Testis (tissue), 5 donors: ENCODE measurements at places on chromosomes 1 and 21.

DNA sequence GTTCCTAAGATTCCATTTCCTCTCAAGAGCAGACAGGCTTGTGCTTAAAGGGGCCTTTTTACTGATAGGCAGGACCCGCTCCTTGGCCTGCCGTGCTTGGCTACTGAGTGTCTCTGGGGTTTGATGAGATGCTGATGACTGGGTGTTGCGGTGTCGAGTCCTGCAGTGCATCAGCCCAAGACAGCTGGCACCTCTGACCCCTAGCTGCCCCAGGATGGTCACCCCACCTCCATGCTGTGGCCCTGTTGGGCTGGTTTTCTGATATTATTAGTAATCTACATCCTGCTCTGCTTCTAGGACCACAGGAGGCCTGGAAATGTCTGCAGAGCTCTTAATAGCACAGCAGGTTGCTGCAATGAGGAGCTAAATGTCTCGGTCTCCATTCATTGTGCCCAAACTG, 28.7 kb downstream of the LRRC71 start:
- H3K4me1 ChIP-seq: no peaks in the 10 kb centered on the region
- H3K36me3 ChIP-seq: peaks cover 5% of the 10 kb centered on the region
- no peak for DNase-seq
- H3K27me3 ChIP-seq: no peaks in the 10 kb centered on the region
- H3K27ac ChIP-seq: no peak overlapping the region

DNA sequence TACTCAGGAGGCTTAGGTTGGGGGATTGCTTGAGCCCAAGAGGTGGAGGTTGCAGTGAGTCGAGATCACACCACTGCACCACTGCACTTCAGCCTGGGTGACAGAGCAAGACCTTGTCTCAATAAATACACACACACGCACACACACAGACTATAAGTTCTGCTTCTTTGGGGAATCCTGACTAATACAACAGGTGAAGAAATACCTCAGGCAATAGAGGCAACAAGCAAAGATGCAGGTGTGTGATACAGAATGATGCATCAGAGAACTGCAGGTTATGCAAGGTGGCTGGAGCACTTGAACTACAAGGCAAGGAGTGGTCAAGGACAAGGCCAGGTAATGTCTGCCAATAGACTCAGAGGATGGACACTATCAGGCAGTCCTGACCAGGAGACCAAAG, 117.6 kb upstream of the ZNF678 start:
- H3K4me3 ChIP-seq: no peak overlapping the region
- H3K4me1 ChIP-seq: peaks cover 6% of the 10 kb centered on the region
- no peak overlapping the region for H3K27ac ChIP-seq
- no peaks in the 10 kb centered on the region for H3K27me3 ChIP-seq

DNA sequence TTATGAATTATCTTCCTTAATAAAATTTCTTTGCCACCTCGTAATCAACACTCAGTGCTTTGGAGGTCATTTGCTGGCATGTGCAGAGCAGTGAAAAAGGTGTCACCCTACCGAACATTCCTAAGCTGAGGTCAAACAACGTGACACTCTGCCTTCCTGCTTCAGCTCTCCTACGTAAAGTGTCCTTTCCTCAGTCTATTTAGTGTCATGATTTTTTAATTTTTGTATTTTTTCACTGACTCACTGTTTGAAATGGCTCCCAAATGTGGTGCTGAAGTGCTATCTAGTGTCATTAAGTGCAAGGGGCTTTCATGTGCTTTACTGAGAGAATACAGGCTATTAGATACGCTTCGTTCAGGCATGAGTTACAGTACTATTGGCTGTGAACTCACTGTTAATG, 37.0 kb upstream of the ITPKB start:
- H3K27me3 ChIP-seq: no peaks in the 10 kb centered on the region
- H3K36me3 ChIP-seq: no peaks in the 10 kb centered on the region
- H3K4me3 ChIP-seq: no peak overlapping the region
- peaks cover 14% of the 10 kb centered on the region for H3K4me1 ChIP-seq
- no peak for DNase-seq

GRCh38 chr1:72003092-72003491, 279.2 kb downstream of the NEGR1 start:
- H3K36me3 ChIP-seq: no peaks in the 10 kb centered on the region
- H3K4me3 ChIP-seq: no peak overlapping the region
- no peaks in the 10 kb centered on the region for H3K27me3 ChIP-seq
- no peak for DNase-seq

GRCh38 chr1:185108321-185108720, 48.4 kb downstream of the TRMT1L start:
- DNase-seq: no peak
- no peaks in the 10 kb centered on the region for H3K27me3 ChIP-seq
- H3K4me3 ChIP-seq: no peak overlapping the region
- H3K4me1 ChIP-seq: no peaks in the 10 kb centered on the region
- no peak overlapping the region for H3K27ac ChIP-seq
- H3K36me3 ChIP-seq: no peaks in the 10 kb centered on the region

- peaks cover 53% of the 10 kb centered on the region for H3K4me1 ChIP-seq
- no peak overlapping the region for H3K27ac ChIP-seq
- no peaks in the 10 kb centered on the region for H3K36me3 ChIP-seq
- no peak overlapping the region for H3K4me3 ChIP-seq
Observed at GRCh38 chr1:94805912-94806311, 14.2 kb upstream of the SLC44A3 start.

DNA sequence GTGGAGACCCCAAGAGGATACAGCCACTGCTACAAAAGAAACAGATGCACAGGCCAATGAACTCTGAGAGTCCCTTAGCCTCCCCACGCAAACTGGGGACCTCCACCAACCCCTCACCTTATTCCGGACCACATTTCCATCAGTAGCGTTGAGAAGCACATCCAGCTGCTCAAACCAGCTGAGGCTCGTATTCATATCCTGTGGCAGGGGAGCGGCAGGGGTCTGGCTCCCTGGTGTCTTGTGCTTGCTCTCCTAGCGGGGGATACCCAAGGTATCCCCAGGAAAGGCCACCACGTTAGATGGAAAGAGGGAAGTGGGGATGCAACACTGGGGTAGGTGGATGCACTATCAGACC, 481 bp downstream of the CCDC163 start:
- peak overlapping the region; percentile 48 for H3K27ac ChIP-seq
- peak overlapping the region; percentile 59 for H3K4me3 ChIP-seq
- no peak for DNase-seq
- no peaks in the 10 kb centered on the region for H3K36me3 ChIP-seq
- H3K27me3 ChIP-seq: no peaks in the 10 kb centered on the region

DNA sequence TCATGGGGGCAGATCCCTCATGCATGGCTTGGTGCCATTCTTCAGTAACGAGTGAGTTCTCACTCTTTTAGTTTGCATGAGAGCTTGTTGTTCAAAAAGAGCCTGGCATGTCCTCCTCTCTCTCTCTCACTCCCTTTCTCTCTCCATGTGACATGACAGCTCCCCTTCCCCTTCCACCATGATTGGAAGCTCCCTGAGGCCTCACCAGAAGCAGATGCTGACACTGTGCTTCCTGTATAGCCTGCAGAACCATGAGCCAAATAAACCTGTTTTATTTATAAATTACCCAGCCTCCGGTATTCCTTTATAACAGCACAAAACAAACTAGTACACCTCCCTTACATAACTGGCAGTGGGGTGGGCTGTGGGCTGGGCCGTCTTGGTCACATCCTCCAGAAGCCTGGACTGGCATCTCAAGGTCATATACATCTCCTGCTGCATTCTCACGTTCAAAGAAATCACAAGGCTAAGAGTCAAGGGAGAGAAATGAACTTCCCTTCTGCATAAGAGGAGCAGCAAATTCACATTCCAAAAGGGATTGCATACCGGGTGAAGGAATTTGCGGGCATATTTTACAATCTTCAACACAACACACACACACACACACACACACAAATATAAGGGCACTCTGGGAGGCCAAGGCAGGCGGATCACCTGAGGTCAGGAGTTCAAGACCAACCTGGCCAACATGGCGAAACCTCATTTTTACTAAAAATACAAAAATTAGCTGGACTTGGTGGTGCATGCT, 2.3 kb upstream of the CCSAP start:
- H3K27ac ChIP-seq: no peak overlapping the region
- no peak overlapping the region for H3K4me3 ChIP-seq
- DNase-seq: no peak
- peaks cover 11% of the 10 kb centered on the region for H3K4me1 ChIP-seq
- no peaks in the 10 kb centered on the region for H3K27me3 ChIP-seq
- no peaks in the 10 kb centered on the region for H3K36me3 ChIP-seq

DNA sequence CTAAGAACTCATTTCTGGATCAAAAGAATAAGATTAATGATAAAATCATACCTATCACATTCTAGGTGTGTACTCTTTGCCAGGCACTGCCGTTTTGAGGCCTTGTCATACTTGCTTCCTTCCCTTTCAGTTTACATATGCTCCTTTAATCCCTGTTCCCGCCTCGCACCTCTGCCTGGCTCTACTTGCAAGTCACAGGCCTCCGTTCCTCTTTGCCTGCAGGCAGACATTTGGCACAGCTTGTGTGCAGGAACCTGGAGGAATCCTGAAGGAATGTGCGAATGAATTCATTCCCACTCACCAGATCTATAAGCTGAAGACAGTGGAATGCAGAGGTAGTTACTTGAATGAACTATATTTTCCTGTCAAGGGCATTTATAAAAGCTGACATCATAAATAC, 13.8 kb downstream of the WLS start:
- no peak for DNase-seq
- H3K27me3 ChIP-seq: no peaks in the 10 kb centered on the region
- H3K4me1 ChIP-seq: no peaks in the 10 kb centered on the region
- no peak overlapping the region for H3K4me3 ChIP-seq
- no peak overlapping the region for H3K27ac ChIP-seq

- no peaks in the 10 kb centered on the region for H3K27me3 ChIP-seq
- DNase-seq: peak; percentile 72
- H3K4me3 ChIP-seq: peak overlapping the region; percentile 47
- peaks cover 39% of the 10 kb centered on the region for H3K4me1 ChIP-seq
Observed at GRCh38 chr1:32240140-32240951, 6.7 kb upstream of the FAM167B start.

DNA sequence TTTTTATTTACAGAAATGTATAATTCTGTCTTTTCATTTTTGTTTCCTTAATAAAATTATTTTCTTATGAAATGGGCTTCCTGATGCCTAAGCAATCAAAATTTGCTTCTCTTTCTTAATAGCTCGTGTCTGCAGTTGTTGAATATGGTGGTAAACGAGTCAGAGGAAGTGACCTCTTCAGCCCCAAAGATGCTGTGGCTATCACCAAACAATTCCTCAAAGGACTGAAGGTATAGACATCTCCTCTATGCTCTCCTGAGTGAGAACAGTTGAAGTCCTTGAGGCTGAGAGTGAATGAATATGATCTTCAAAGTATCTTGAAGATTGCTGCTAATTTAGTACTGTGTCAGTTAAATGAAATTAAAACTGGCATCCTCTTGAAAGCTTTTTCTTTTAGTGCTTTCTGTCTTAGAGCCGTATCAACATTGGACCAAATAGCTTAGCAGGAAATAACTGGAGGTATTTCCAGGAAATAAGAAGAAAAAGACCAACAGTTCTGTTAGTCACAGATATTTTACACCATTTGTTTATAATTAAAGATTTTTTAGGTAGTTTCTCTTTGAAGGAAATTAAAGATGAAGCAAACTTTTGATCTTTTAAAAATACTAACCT, 24.7 kb downstream of the VPS45 start:
- H3K4me3 ChIP-seq: no peak overlapping the region
- no peak for DNase-seq
- H3K27me3 ChIP-seq: no peaks in the 10 kb centered on the region
- no peaks in the 10 kb centered on the region for H3K4me1 ChIP-seq

GRCh38 chr1:38613996-38614395, 245.6 kb downstream of the RRAGC start:
- H3K27ac ChIP-seq: no peak overlapping the region
- H3K4me3 ChIP-seq: no peak overlapping the region
- no peaks in the 10 kb centered on the region for H3K4me1 ChIP-seq
- DNase-seq: no peak

DNA sequence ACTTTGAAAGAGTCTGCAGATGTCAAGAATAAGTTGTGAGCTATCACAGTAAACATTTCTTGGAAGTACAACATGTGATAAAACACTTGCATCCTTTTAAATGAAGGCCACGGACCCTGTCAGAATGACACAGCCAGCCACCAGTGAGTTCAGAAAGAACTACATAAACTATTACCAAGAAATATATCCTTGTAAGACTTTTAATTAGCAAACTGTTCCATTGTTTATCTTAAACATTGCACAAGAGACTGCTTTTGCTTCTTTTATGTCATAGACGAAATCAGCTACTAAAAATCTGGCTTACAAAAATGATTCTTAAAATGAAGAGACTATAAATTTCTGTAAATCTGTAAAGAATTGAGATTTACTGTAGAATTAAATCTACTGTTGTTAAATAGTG, 17.9 kb downstream of the LRRC7 start:
- no peak overlapping the region for H3K4me3 ChIP-seq
- no peak overlapping the region for H3K27ac ChIP-seq
- no peaks in the 10 kb centered on the region for H3K4me1 ChIP-seq
- no peaks in the 10 kb centered on the region for H3K36me3 ChIP-seq
- no peaks in the 10 kb centered on the region for H3K27me3 ChIP-seq
- DNase-seq: no peak

- H3K4me1 ChIP-seq: no peaks in the 10 kb centered on the region
- H3K27me3 ChIP-seq: no peaks in the 10 kb centered on the region
- peak overlapping the region; percentile 34 for H3K4me3 ChIP-seq
- DNase-seq: no peak
- no peak overlapping the region for H3K27ac ChIP-seq
Observed at GRCh38 chr1:205569411-205570172, 62.2 kb downstream of the ELK4 start.

DNA sequence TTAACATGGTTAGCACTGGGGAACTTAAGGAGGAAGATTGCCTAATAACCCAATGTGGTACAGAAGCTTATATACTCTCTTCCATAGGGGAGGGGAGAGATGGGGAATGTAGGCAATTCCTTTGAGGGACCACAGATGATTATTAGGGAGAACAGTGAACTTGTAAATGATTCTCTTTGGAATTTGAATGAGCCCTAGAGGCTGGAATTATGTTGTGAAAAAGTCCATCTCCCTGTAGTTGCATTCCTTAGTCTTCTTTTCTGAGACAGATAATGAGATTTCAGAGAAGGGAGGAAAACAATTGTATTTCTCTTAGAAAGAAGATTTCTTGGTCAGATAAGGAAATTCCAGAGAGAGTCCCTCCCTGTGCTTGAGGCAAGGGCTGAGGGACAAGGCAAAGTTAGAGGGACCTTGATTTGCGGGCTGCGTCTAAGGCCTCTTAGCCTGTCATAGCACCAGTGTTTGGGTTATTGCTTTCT, 89.0 kb upstream of the HMCN1 start:
- no peak overlapping the region for H3K27ac ChIP-seq
- no peaks in the 10 kb centered on the region for H3K27me3 ChIP-seq
- no peak overlapping the region for H3K4me3 ChIP-seq
- H3K4me1 ChIP-seq: peaks cover 5% of the 10 kb centered on the region
- no peak for DNase-seq

- peak within 1 kb of the TSS; percentile 91 for H3K27ac ChIP-seq
- peak; percentile 89 for DNase-seq
- H3K4me3 ChIP-seq: peak within 1 kb of the TSS; percentile 95
- H3K4me1 ChIP-seq: peaks cover 11% of the 10 kb centered on the region
- no peaks in the 10 kb centered on the region for H3K27me3 ChIP-seq
Observed at GRCh38 chr1:156053768-156054499, at the start of gene UBQLN4. Gene UBQLN4 (minus strand): TSS chr1:156053798. CDS start chr1:156053701, 97 bp downstream.

GRCh38 chr1:19618428-19618827, 25.7 kb upstream of the NBL1 start:
- no peak for DNase-seq
- H3K27ac ChIP-seq: no peak overlapping the region
- H3K27me3 ChIP-seq: no peaks in the 10 kb centered on the region

- H3K4me1 ChIP-seq: peaks cover 51% of the 10 kb centered on the region
- DNase-seq: no peak
- H3K27ac ChIP-seq: peak overlapping the region; percentile 60
- no peaks in the 10 kb centered on the region for H3K27me3 ChIP-seq
Observed at GRCh38 chr1:223339861-223340260, 24.1 kb downstream of the SUSD4 start.

- H3K4me3 ChIP-seq: no peak overlapping the region
- no peaks in the 10 kb centered on the region for H3K27me3 ChIP-seq
- DNase-seq: no peak
- H3K4me1 ChIP-seq: no peaks in the 10 kb centered on the region
- no peaks in the 10 kb centered on the region for H3K36me3 ChIP-seq
Observed at GRCh38 chr21:28431527-28432200, 561.0 kb downstream of the LTN1 start.
